Activated CD4-positive, alpha-beta memory T cell treated with anti-CD3 and anti-CD28 coated beads for 36 hours (primary cell): ENCODE measurements at places on chromosomes 16 and 17. TPM values are rescaled to one million over a fixed set of nuclear protein-coding genes. Genes with fewer than 3 reads are reported as not detected.

Gene MT1E
- total RNA-seq: 4.8 TPM

Gene ABAT
- total RNA-seq: 8.7 TPM

DNA sequence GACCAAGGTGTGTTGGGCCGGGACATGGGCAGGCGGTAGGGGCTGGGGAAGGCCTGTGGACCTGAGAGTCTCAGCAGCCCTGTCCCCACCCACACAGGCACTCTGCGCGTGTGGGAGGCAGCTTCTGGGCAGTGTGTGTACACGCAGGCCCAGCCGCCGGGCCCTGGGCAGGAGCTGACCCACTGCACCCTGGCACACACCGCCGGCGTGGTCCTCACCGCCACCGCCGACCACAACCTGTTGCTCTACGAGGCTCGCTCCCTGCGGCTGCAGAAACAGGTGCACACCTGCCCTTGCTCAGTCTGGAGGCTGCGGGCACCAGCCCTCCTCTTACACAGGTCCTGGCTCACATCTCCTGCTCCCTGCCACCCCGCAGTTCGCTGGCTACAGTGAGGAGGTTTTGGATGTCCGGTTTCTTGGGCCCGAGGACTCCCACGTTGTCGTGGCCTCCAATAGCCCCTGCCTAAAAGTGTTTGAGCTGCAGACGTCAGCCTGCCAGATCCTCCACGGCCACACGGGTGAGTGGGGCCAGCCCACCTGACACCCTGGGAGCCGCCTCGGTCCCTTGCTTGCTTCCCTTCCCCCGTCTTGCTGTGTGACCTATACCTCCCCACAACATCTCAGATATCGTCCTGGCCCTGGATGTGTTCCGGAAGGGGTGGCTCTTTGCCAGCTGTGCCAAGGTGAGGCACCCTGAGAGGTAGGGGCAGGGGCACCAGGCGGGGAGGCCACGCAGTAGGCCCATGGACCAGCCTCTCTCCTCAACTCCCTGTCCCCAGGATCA, 3.8 kb downstream of the TBL3 start:
- no peak for DNase-seq

GRCh38 chr17:2239882-2240430, 63.6 kb downstream of the SMG6 start:
- peak; percentile 77 for DNase-seq

DNA sequence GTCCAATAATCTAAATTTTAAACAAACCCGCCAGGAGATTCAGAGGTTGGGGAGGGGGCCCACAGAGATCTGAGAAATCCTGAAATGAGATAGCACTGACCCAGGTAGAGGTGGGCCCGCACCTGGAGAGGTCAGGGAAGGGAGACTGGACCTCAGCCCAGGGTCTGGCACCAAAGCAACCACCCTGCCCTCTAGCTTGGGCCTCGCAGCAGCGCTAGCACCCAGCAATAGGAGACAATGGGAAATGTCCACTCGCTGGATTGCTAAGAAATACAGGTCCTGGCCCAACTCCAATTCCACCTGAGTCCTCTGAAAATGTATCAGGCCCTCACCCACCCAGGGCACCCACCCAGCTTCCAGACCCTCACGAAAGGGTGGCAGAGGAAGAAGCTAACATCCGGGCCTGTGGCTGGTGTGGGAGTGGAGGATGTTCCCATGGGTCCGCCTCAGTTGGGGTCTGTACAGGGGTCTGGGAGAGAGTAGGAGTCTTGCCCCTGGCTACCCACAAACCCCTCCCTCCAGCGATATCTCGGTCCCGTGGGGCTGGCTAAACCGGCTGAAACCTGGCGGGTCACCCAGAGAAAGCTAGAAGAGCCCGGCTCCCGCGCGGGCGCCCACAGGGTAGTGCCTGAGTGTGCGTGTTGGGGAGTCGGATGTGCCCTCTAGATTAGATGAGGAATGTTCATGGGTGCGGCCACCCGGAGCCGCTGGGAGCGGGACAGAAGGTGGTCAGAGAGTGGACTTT, 1.1 kb downstream of the PLLP start:
- DNase-seq: no peak

Gene TMEM235
- total RNA-seq: not detected

Gene PLLP
- total RNA-seq: not detected

DNA sequence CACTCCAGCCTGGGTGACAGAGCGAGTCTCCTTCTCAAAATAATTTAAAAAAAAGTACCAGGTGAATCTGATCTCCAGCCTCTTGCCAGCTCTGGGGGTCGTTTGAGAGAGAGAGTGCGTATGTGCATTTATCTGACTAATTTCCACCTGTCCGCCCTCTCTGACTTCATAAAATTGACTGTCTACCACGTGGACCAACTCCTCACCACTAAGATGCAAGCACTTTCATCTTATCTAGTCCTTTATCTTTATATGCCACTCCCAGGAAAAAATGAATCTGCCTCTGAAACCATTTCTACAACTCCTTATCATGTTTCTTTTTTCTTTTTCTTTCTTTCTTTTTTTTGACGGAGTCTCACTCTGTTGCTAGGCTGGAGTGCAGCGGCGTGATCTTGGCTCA, 55.8 kb downstream of the HS3ST3A1 start:
- DNase-seq: no peak

Gene TBC1D26
- 0.24 TPM for total RNA-seq

Gene CAPNS2
- total RNA-seq: not detected
